ENCODE measurements at places on chromosomes 6 and 20. TPM values are rescaled to one million over a fixed set of nuclear protein-coding genes. Genes with fewer than 3 reads are reported as not detected.

Gene GMPR
- 0.60 TPM for polyA plus RNA-seq

Gene TRIM10
- not detected for polyA plus RNA-seq

Gene TMC2
- not detected for polyA plus RNA-seq

Gene MUC21
- not detected for polyA plus RNA-seq

Gene GGTLC1
- not detected for polyA plus RNA-seq

Gene NAA20
- 50.0 TPM for polyA plus RNA-seq

Gene MRAP2
- not detected for polyA plus RNA-seq

Gene OR2J3
- polyA plus RNA-seq = not detected

Gene FAM83C
- not detected for polyA plus RNA-seq

Gene CGA
- polyA plus RNA-seq = not detected

Gene BRPF3
- 5.1 TPM for polyA plus RNA-seq

Gene FOXQ1
- not detected for polyA plus RNA-seq

Gene ZC2HC1B
- polyA plus RNA-seq = not detected

Gene EIF2S2
- 21.2 TPM for polyA plus RNA-seq

Gene PPP1R16B
- 19.8 TPM for polyA plus RNA-seq

Gene TRIM15
- polyA plus RNA-seq = not detected

Gene VNN1
- not detected for polyA plus RNA-seq

Gene RSPO4
- polyA plus RNA-seq = not detected

Gene KIF25
- polyA plus RNA-seq = not detected

Gene SDCBP2
- 1.9 TPM for polyA plus RNA-seq

Gene SRSF12
- 0.05 TPM for polyA plus RNA-seq

Gene SCRT2
- polyA plus RNA-seq = not detected

Gene CDSN
- not detected for polyA plus RNA-seq

Gene MRPS10
- 60.9 TPM for polyA plus RNA-seq

Gene DUSP15
- not detected for polyA plus RNA-seq

Gene FNDC11
- polyA plus RNA-seq = 0.22 TPM

Gene VSX1
- not detected for polyA plus RNA-seq

Gene LPA
- not detected for polyA plus RNA-seq

Gene PTCRA
- polyA plus RNA-seq = not detected

Gene ERGIC3
- 135 TPM for polyA plus RNA-seq

Gene ZNF311
- polyA plus RNA-seq = 0.08 TPM

Gene GSTA3
- polyA plus RNA-seq = not detected

Gene CNR1
- polyA plus RNA-seq = not detected

Gene PSMG4
- polyA plus RNA-seq = 53.8 TPM

Gene CST2
- polyA plus RNA-seq = not detected

Gene OOEP
- not detected for polyA plus RNA-seq

Gene CCM2L
- polyA plus RNA-seq = not detected

Gene SLC44A4
- polyA plus RNA-seq = not detected

Gene DEFB127
- not detected for polyA plus RNA-seq

Gene CDH4
- 0.15 TPM for polyA plus RNA-seq

Gene CAP2
- not detected for polyA plus RNA-seq

Gene EPB41L1
- not detected for polyA plus RNA-seq

Gene UBE2C
- polyA plus RNA-seq = not detected

Gene SAMD3
- polyA plus RNA-seq = 43.4 TPM

Gene SNX21
- polyA plus RNA-seq = 0.30 TPM

Gene C6orf141
- not detected for polyA plus RNA-seq

Gene PRDM13
- not detected for polyA plus RNA-seq

Gene AGPAT4
- 1.2 TPM for polyA plus RNA-seq

Gene SIRPA
- polyA plus RNA-seq = not detected

Gene ZSWIM1
- polyA plus RNA-seq = 12.5 TPM

Gene TBC1D32
- 2.2 TPM for polyA plus RNA-seq

Gene CTAGE9
- not detected for polyA plus RNA-seq
